ENCODE measurements at places on chromosomes 5 and 9.

DNA sequence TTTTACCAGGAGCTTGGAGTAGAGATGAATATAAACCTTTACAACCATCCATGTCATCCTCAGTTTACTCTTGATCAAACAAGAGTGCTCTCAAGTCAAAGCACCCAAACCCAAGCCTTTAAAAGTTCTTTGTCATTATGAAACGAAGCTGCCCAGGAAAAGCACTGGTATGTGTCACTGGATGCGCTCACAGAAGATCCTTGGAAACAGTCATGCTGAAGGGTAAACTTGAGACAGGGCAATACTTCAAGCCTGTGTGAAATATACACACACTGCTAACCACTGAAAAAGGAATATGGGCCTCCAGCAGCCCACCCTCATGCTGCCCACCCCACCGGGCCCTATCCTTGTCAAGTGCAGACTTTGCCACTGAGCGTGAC is 84.5 kb downstream of the PRRT1B start:
- no peak for DNase-seq

GRCh38 chr9:133154097-133154989 is 9.4 kb downstream of the GBGT1 start:
- no peak for DNase-seq

DNA sequence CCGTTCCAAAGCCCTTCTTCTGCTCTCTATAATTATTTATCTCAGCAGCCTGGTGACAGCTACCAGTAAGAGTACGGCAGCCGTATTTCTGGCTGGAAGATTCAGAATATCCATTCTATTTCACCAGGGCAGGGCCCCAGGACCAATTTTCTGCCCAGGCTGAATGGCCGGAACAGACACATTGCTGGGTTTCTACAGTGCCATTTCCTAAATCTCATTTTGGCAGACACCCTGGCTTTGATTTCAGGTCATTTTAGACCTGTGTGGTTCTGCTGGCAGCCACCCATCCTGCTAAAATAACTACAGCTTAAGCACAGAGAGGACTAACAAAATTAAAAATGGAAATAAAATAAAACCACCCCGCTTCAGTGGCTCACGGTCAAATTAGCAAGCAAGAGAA is 95.0 kb downstream of the CRB2 start:
- no peak for DNase-seq

DNA sequence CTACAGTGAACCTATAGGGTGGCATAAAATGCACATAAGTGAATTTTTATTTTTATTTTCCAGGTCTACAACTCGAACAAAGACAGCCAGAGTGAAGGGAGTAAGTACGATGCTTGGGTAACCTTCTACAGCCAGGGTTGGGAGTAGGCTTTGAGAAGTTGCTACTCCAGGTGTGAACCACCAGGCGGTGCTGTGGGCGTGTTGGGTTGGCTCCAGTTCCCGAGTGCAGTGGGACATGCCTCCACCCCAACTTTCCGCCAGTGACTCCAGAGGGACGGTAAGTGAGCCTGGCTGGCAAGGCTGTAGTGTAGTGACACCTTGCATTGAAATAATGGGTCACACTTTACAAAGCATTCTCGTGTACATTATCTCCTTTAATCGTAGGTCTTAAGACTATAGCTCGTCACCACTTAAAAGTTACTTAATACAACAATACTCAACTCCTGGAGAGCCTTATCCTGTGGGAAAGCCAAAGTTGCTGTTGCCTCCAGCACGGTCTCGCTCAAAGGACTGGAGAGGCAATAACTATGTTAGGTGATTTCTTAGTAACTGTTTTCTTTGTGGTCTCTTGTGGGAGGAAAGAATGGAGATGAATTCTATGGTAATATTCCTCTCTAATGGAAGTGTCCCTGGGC is 244.0 kb downstream of the ARHGAP26 start:
- DNase-seq, result no peak

DNA sequence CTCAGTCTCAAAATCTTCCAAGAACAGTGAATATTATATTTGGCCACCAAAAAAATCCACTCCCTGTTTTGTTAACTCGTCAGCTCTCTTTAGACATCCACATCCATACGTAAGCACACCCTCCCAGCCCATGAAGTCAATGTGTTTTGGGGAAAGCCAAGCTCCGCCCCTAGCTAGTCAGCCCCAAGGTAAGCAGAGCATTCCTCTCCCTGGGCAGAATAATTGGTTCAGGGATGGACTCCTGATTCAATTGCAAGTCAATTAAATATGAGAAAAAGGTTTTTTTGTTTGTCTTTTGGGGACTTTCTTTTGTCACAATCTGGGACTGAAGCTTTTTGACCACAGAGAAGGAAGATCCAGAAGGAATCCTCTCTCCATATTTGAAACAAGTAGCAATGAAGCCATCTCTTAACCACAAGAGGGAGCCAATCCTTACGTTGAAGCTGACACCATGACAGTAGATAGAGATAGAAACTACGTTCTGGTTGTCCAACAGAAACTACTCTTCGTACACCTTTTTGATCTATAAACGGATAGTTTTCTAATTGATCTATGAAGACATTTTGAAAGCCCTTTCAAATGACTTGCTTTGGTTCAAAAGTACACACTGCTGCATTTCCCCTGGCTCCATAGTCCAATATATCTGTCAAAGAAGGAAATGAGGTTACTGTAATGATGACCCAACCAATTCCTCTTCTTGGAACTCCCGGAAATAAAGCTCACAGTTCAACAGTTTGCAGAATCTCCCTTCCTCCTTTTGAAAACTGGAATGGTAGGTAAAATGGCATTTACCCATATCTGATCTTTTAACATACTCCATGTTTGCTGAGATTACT is 166.4 kb downstream of the TLE1 start:
- DNase-seq, result peak; percentile 8

- DNase-seq, result no peak
Measured at GRCh38 chr5:41796061-41796460, 74.2 kb downstream of the OXCT1 start.

DNA sequence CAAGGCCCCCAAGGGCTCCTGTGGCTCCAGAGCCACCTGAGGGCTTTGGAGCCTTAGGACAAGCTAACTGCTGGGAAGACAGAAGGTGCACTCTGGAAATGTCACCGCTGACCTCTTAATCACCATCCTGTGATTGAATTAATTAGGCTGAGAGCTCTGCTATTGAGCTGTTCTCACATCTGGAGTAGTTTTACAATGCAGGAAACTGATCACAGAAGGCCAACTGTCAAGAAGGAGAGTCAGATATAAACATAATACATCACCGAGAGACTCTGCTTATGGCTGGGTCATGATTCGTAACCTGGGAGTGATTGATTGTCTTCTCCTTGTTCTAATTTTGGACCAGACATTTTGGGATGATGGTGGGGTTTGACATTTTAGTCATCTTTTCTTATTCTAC is 226.1 kb downstream of the SLIT3 start:
- DNase-seq, result no peak

DNA sequence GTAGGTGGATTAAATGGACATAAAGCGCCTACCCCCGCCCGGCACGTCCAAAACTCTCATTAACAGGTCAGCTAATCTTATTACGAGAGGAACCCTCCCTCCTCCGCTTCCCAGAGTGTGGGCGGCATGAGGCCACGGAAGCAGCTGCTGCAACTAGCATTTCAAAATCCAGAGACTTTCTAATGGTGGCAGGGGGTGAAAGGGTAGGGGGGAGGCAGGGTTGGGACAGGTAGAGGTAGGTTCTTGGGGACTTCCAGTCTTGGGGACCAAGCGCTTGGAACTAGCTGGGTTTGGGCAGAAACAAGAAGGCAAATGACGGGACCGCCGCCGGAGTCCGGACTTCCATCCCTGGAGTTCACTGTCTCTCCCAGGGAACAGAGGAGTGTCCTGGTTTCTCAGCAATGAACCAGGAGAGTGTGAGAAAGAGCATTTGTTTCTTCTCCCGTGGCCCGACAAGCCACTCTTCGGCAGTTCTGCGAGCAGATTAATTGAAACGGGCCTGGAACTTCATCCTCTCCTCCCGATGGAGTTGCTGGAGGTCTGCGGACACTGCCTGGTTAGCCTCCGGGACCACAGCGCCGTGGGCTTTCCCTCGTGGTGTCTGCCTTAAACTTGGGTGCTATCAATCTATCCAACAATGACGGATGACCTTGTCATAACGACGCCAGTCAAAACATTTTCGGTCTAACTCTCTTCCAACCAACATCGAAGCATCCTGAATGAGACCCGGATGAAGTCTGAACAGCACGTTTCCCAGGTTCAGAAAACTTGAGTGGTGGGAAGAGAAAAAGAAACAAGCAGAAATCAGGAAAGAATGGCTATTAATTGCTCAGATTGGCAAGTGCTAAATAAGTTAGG is 1.6 kb upstream of the PRDM6 start:
- no peak for DNase-seq

DNA sequence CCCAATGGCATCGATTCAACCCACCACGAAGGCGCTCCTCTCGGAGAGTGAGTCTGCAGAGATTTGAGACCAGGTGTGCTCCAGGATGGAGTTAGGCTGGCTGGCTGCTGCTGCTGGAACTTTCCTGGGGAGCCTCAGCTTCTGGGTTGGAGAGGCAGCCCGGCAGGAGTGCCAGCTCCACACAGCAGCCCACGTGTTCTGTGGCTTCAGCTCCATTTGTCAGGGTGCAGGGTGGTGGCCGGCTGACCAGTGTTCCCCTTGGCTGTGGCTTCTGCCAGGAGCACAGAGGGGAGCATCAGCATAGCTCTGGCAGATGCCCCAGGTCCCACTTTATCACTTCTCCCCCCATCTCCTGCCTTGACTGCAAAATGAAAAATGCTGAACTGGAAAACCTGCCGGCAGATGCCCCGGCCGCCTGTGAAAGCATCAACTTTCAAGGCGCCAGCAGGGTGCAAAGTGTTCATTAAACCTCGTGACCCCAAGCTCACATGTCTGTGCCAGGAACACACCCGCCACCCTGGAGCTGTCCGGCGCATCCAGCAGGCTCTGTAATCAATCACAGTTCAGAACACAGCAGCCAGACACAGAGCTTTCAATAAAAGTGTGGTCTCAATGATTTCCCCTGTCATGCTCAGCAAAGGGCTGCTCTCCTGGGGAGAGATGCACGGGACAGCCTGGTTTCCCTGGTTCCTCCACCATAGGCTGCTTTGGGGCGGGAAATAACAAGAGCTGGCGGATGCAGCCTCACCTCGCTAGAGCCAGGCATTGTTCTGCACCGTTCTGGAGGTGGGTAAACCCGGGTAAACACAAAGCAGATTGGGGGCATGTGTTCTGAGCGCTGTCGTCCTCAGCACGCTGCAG is 53.2 kb downstream of the TRIP13 start:
- no peak for DNase-seq

GRCh38 chr5:132451387-132451786 is 39.2 kb downstream of the IRF1 start:
- DNase-seq, result no peak

GRCh38 chr5:57839025-57839424 is 356.4 kb upstream of the ACTBL2 start:
- DNase-seq, result no peak

DNA sequence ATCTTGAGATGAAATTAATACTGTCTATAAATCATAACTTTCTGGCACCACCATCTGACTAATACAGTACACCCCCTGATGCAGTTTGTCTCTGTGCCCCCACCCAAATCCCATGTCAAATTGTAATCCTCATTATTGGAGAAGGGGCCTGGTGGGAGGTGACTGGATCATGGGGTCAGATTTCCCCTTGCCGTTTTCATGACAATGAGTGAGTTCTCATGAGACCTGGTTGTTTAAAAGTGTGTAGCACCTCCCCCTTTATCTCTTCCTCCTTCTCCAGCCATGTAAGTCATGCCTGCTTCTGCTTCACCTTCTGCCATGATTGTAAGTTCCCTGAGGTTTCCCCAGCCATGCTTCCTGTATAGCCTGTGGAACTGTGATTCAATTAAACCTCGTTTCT is 78.7 kb upstream of the CDH6 start:
- no peak for DNase-seq

DNA sequence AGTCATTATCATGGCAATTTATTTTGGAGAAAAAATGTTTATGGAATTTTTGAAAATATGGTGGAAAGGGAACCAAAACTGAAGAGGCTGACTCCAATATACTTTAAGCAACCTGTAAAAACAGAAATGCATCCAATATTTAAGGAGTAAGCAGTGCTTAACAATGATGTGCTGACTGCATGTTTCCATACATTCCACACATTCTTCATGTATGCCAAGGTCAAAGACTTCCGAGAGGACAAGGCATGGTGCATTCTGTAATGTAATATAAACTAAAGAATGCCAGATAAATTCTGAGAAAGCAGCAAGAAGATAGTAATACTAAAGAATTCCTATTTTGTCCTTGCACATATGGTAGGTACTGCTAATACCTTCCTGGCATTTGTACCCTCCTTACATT is 2015.9 kb upstream of the CDH9 start:
- DNase-seq, result no peak

GRCh38 chr5:35415309-35415708 is 185.0 kb upstream of the PRLR start:
- DNase-seq, result no peak

DNA sequence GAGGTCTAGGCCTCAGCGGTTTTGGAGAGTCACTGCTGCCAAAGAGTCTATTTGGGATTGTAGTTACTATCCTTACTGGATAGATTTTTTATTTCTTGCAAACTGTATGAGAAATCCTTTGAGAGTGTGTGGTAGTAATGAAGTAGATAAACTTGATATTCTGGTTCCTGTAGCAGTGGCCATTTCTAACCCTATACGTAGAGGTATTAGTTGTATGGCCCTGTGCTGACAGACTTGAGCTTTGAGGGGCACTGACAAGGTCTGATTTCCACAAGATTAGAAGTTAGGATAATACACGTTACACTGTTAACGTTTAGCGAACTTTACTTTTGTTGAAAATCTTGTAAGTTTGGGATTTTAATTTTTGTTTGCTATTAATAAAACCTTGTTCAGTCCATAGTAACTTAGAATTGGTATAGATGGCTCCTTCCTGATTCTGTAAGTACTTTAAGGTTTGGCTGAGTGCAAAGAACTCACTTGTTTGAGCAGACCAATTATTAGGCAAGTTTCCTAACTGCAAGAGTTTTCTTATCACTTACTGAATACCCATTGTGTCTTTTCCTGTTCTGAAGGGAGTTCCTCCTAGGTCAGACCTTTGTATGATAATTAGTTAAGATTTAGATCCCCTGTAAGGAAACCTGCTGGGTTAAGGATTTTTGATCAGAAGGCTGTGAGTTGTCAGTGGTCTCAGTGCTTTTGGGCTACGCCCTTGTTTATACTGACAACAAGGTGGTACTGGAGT is 31.4 kb downstream of the GCNT1 start:
- DNase-seq, result no peak

DNA sequence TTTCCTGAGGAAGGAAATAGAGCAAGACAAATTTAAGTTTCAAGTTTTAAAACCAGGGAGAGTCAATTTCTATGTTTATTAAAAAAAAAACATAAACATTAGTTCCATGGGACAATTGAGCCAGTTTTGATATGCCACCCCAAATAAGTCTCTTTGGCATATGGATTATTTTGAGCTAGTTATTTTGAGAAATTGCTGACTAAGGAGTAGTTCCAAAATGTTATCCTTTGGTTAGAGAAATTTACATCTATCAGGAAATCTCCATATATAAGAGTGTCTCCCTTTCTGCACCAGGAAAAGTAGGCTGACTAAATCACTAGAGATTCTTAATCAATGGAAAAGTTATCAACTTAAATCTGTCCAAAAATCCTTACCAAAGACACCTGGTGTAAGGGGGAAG is 105.8 kb downstream of the HAPLN1 start:
- DNase-seq, result no peak

GRCh38 chr5:108523360-108523759 is 141.5 kb upstream of the FBXL17 start:
- DNase-seq, result no peak

- no peak for DNase-seq
Measured at GRCh38 chr5:124210111-124210910, 536.1 kb downstream of the ZNF608 start.

GRCh38 chr9:107710953-107711352 is 221.4 kb upstream of the KLF4 start:
- no peak for DNase-seq
